ENCODE measurements at places on chromosomes 6 and 20.

DNA sequence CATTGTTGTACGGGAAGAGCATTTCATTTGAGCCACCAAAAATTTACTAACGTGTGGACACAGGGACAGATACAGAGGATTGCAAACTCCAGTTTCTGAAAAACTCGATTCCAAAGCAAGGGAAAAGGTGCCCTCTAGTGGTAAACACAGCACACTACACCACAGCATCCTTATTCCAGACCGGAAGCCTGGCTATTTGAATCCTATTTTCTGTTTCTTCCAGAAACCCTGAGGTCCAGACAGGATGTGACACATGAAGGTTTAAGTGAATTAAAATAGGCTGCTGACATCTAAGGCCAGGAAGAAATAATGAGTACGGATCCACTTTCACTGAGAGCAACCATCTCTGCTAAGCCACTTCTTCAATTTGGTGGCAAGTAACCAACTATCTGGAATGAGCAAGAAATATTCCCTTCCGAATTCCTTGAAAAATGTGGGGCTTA lies 31.8 kb upstream of the GMPR start:
- DNase-seq: no peak

- no peak for DNase-seq
Measured at GRCh38 chr6:34836008-34836407, 44.1 kb downstream of the BLTP3A start.

GRCh38 chr6:93341900-93342613 lies 77.3 kb downstream of the EPHA7 start:
- no peak for DNase-seq

GRCh38 chr6:105137388-105137787 lies 42.4 kb downstream of the POPDC3 start:
- no peak for DNase-seq

- DNase-seq: no peak
Measured at GRCh38 chr6:26415791-26416190, 13.7 kb downstream of the BTN3A1 start.

DNA sequence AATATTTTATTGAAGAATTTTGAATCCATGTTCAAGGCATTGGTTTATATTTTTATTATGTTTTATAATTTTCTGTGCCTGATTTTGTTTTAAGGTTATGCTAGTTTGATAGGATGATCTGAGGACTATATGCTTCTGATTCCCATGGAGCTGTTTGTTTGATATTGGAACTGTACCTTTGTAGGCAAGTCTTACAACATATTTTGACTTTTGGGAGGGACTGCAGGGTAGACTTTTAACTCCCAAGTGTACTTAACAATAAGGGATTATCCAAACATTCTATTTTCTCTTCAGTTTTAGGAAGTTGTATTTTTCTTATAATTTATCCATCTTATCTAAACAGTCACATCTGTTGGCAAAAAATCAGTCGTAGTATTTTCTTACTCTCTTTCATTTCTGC lies 82.6 kb downstream of the HIVEP1 start:
- DNase-seq: no peak

- peak; percentile 32 for DNase-seq
Measured at GRCh38 chr6:111087871-111088667, 766 bp downstream of the SLC16A10 start.

GRCh38 chr6:49553384-49553783 lies 2.9 kb downstream of the C6orf141 start:
- DNase-seq: no peak

DNA sequence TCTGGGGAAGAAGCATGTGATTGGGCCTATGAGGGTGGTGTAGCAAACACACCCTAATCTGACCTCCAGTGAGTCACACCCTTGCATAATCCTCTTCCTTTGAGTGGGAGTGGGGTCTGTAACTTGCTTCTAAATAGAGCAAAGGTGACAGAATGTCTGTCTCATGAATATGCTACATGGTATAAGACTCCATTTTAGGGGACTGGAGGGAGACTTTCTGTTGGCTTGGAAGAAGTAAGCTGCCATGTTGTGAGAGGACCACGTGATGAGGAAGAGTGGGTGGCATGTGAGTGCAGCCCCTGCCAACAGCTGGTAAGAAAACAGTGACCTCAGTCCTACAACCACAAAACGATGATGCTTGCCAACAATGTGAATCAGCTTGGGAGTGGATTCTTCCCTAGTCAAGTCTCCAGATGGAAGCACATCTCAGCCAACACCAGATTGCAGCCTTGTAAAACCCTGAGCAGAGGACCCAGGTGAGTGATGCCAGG lies 3.7 kb downstream of the AK9 start:
- DNase-seq: no peak

DNA sequence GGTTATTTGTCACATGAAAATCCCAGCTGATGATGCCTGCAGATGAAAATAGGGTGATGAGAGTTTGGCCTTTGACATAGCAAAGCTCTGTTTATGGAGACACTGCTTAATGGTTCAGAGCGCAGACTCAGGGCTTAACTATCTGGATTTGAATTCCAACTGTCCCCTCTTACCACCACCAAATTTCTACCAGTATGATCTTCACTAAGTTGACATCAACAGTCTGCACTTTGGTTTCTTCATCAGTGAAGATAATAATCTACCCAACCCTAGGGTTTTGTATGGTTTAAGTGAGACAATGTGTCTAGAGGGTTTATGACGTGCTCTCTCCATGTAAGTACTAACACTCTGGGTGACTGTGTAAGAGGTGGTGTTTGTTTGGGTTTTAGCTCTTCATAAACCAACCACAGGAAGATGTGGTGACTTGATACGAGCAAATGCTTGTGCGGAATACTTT lies 151.4 kb upstream of the TNFAIP3 start:
- DNase-seq: no peak

GRCh38 chr6:84528201-84528600 lies 236.2 kb downstream of the TBX18 start:
- DNase-seq: no peak

- DNase-seq: no peak
Measured at GRCh38 chr6:169428532-169428931, 174.9 kb upstream of the THBS2 start.

- no peak for DNase-seq
Measured at GRCh38 chr6:68639826-68640490, 4.9 kb downstream of the ADGRB3 start.

DNA sequence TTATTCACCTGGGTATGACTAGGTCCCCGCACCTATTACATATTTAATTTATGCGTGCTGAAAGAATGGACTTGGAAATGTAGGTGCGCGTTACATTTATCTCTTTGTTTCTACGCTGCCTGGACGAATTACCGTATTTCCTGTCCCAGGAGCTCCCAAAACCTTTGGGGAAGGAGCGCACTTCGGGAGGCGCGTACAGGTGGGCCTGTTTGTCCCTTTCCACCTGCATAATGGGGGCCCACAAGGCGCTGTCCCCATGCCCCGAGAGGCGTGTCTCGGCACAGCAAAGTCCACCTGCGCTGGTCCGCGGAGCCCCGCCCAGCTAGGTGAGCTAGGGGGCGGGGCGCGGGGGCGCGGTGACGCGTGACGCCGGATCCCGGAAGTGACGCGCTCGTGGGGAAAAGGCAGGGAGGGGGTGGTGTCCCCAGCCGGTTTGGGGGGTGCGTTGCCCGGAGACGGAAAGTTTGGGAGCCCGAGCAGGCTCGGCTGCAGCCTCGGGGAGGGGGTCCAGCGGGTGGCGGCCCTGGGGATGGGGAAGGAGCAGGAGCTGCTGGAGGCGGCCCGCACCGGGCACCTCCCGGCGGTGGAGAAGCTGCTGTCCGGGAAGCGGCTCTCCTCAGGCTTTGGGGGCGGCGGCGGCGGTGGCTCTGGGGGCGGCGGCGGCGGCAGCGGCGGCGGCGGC lies at the start of gene ANKS1A:
TSS of gene ANKS1A (plus strand) at position 382 of the 682 bp plus-strand sequence. CDS start at position 530, 148 bp downstream.
- DNase-seq: peak; percentile 87

DNA sequence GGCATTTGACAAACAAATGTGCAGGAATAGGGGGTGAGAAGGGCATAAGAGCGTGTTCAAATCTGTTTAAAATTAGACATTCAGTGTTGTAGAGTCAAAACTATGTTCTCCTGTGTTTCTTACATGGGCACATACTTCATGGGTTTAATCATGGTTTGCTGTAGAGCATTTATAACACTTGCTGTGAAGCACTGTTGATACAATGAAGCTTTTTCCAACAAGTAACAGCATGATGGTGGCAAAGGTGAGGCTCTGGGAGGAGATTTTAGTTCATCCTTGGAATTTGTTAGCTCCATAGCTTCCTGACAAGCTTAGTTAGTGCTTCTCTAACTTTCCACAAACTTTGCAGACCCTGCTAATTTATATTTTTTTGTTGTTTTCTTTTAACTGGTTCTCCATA lies 900.7 kb downstream of the TFAP2A start:
- no peak for DNase-seq

DNA sequence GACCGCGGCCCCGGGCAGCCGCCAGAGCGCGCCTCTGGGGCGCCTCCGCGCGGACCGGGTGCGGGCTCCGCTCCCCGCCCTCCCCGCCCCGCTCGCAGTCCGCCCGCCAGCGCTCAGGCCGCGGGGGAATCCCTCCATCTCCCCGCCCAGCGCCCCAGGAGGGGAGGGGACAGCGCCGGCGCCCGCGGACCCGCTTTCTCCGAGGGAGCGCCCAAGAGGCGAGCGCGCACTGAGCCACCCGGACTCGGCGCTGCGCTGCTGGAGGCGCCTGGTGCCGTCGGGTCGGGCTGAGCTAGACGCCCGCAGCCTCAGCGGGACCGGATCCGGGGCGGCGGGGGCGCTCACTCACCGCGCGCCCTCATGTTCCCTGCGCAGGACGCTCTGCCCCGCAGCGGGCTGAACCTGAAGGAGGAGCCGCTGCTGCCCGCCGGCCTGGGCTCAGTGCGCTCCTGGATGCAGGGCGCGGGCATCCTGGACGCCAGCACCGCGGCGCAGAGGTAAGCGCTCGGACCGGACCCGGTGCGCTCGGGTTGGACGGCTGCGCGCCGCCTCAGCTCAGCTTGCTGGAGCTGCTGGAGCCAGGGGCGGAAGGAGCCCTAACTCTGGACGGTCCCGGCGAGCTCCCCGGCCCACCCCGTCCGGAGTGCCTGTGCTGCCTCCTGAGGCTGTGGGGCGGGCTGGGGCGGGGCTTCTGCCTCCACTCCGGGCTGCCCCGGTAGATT lies 867 bp downstream of the EBF4 start:
- peak; percentile 45 for DNase-seq

GRCh38 chr20:39775110-39775509 lies 813.0 kb downstream of the DHX35 start:
- DNase-seq: no peak

All from activated T-helper 9 cell treated with anti-CD3 and anti-CD28 coated beads, Interleukin-2, amount 50 U/mL, for 16 hours (primary cell).